ENCODE measurements at places on chromosomes 3 and 15.

DNA sequence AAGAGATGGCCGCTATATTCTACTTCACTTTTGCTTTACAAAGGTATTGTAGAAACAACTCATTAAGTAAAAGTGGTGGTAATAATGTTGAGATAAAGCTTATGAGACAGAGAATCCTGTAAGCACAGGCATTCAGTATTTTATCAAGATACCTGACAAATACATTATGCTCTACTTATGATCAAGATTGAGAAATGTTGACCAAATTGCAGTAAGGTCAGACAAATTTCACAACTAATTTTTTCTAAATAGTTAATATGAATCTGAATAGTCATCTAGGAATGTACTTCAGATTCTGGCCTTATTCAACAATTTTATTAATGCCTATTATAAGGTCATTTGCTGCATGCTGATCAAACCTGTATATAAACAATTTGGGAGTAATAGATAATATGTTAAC lies 95.1 kb upstream of the MBNL1 start:
- no peak for DNase-seq

GRCh38 chr15:75121491-75121890 lies 80.2 kb upstream of the C15orf39 start:
- no peak for DNase-seq

DNA sequence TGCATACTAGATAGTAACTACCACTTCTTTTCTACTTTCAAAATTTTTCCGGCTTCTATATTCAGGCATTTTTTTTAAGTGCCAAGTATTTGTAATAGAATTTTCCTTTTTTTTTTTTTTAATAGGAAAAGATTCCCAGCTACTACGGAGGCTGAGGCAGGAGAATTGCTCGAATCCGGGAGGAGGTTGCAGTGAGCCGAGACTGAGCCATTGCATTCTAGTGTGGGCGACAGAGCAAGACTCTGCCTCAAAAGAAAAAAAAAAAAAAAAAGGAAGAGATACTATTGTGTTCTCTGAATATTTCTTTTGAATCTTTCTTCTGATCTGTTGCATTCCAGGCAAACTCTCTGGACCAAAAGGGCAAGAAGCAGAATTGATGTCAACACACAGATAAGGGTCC lies 557.3 kb downstream of the FGF12 start:
- no peak for DNase-seq

DNA sequence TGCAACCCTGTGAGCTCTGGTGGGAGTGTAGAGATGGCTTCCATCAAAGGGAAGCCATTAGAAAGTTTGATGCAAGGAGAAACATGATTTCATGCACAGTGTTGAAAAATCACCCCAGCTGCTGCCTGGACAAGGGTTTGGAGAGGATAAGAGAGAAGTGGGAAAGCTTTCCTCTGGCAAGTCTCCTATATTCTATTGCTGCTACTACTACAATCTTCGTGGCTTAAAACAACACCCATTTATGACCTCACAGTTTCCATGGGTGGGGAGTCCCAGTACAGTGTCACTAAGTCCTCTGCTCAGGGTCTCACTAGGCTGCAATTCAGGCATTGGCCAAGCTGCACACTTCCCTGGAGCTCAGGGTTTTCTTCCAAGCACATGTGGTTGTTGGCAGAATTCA lies 229.3 kb downstream of the TAFA4 start:
- no peak for DNase-seq

DNA sequence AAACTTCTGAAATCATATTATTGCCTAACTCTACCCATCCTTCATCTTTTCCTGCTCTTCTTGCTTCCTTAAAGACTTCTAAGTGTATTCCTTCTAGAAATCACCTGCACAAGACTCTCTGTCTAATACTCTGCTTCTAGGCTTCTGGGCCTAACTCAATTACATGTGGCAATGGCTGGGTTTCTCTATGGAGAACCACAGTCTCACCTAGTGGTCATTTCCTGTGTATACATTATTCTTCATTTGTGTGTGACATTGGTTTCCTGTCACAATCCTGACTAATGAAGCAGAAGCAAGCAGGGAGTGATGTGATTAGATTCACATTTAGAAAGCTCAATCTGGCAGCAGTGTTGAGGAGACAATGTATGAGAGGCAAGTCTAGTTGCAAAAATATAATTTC lies 16.9 kb upstream of the CLDN1 start:
- no peak for DNase-seq

GRCh38 chr3:153291059-153291685 lies 129.1 kb downstream of the RAP2B start:
- no peak for DNase-seq
